Camera-type eye (tissue), 1 donor: ENCODE measurements at places on chromosomes 5 and 9. TPM values are rescaled to one million over a fixed set of nuclear protein-coding genes. Genes with fewer than 3 reads are reported as not detected.

Gene PCDHA9
- 4.6 TPM for total RNA-seq

Gene EPB41L4A
- total RNA-seq = 39.2 TPM

Gene KIF4B
- total RNA-seq = 0.33 TPM

Gene DMRT2
- total RNA-seq = 2.7 TPM

Gene FOXI1
- not detected for total RNA-seq

Gene FST
- total RNA-seq = 11.4 TPM

Gene NPR3
- 23.7 TPM for total RNA-seq

Gene GRM6
- total RNA-seq = 38.8 TPM

Gene SH2D3C
- 10.7 TPM for total RNA-seq

Gene GPR150
- total RNA-seq = not detected
